ENCODE measurements at places on chromosomes 1 and 21.

DNA sequence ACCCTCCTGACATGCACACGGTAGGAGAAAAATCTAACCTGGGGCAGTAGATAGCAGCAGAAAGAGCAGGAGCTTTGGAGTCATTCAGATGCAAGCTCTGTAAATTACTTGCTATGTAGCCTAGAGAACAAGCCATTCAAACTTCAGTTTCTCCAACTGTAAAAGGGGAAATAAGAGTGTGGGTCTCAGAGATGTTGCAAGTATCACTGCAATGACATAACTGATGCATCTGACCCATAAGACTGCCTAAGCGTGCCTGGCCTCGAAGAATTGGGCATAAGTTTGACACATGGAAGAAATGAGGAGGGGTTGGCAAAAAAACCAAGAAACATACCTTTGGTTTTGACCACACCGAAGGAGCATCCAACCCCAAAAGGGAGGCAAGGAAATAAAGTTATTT is 5.2 kb downstream of the AK2 start:
- no peak for DNase-seq

DNA sequence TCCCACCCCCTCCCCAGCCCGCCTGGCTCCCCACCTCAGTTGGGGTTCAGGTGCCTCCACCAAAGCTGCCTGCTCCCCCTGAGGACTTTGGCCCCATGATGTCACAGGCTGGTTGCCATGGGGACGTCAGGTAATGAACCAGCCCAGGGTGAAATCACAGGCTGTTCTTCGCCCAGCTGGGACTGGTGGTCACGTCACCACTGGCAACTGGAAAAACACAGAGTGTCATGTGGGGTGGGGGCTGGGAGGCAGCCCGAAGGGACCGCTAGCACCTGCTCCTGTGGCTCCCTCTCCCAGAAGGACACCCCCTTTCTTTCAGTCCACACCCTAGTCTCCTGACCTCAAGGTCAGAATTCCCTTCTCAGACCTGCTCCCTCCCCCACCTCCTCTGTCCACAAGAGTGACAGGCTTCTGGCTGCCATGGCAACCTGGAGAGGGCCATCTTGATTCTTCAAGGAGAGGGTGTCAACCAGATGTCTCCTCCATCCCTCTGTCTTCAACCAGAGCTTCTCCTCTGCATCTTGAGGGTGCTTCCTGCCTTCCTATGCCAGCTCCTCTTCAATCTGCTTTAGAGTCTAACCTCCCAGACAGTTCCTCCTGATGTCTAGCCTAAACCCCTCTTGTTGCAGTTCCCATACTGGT is 6.2 kb downstream of the FAM131C start:
- no peak for DNase-seq

DNA sequence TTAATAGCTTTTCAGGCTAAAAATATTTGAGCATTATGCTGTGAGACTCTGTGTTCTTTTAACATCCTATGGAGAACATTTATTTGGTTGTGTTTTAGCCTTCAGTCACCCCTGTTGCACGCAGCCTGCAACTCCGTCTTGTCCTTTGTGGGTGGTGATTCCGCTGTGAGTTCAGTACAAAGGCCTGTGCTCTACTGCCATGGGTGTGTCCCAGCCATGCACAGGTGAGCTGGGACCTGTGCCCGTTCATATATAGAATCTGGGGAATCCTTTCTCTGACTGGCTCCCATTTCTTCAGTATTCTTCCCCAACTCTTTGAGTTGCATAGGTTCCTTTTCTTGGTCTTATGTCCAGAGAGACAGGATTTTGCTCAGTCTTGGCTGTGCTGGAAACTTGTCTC is 61.4 kb downstream of the ACTL8 start:
- no peak for DNase-seq

- no peak for DNase-seq
Measured at GRCh38 chr1:67789551-67789950, 43.7 kb downstream of the GNG12 start.

DNA sequence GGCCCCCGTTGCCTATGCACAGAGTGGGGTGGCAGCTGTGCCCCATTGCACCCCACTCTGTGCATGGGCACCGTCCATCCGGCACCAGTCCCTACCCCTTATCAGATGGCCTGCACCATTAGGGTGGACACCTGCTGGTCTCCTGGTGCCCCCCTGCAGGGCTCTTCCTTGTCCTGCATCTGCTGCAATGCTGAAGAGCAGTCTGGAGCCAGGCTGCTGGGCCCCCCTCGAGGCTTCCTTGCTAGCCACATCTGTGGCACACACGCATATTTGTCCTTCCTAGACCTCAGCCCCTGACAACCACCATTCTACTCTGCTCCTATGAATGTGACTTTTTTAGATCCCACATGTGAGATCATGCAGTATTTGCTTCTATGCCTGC is 56.4 kb downstream of the COL18A1 start:
- DNase-seq, result no peak

GRCh38 chr1:66266756-66267155 is 267.2 kb upstream of the SGIP1 start:
- no peak for DNase-seq

- DNase-seq, result no peak
Measured at GRCh38 chr1:109240158-109241152, 8.9 kb upstream of the CELSR2 start.

- no peak for DNase-seq
Measured at GRCh38 chr1:175185903-175186302, 6.7 kb downstream of the KIAA0040 start.

GRCh38 chr21:43206231-43207042 is 37.6 kb downstream of the CRYAA start:
- no peak for DNase-seq

DNA sequence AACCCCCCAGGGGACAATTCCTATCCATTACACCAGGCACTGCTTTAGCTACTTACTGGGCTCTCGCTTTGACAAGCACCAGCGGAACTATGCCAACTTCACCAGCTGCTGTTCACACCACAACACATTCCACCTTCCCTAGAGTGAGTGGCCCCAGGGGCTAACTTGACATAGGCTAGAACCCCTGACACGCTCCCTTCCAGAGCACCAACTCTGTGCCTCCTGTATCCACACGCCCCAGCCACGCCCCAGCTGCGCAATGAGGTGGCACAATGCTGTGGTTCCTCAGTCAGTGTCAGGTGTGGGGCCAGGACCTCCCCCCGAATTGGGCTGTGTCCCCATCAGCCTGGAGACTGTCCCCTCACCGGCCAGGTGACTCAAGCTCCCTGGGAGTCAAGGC is 11.7 kb upstream of the FGR start:
- no peak for DNase-seq

DNA sequence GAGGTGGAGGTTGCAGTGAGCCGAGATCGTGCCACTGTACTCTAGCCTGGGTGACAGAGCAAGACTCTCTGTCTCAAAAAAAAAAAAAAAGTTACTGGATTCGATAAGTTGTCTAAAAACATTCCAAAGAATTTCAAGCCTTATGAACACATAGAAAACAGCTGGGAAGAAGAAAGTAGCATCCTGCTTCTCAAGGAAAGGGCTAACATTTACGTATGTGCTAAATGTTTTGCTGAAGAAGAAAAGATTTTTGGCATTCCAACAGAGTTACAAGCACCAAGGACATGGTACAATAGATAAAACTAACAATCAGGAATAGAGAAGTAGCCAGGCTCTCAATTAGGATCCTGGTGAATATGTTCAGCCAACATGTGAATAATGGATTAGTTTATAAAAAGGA is 69.8 kb downstream of the HFM1 start:
- no peak for DNase-seq

DNA sequence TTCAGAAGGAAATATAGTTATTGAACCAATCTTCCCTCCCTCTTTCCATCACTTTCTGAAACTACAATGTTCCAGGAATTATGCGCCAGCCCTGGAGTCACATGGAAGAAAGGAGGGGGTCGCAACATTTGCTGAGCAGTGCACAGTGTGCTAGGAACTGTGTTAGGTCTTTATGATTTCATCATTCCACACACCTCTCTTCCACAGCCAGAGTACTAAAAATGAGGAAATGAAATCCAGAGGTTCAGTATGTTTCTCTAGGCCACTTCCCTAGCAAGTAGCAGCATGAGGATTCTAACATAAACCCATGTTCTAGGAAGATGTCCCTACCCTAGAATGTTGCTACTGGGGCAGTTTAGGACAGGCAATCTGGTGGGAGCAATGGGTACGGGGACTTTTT is 158.1 kb downstream of the SLC45A1 start:
- no peak for DNase-seq

Data from 8988T (cell line).